ENCODE measurements at places on chromosomes 13 and 19. TPM values are rescaled to one million over a fixed set of nuclear protein-coding genes. Genes with fewer than 3 reads are reported as not detected.

GRCh38 chr13:99224021-99224420, 23.4 kb downstream of the UBAC2 start:
- H3K36me3 ChIP-seq = no peaks in the 10 kb centered on the region
- no peak for DNase-seq
- no peak overlapping the region for H3K4me3 ChIP-seq
- peaks cover 80% of the 10 kb centered on the region for H3K4me1 ChIP-seq
- no peaks in the 10 kb centered on the region for H3K27me3 ChIP-seq
- peak overlapping the region; percentile 49 for H3K27ac ChIP-seq

DNA sequence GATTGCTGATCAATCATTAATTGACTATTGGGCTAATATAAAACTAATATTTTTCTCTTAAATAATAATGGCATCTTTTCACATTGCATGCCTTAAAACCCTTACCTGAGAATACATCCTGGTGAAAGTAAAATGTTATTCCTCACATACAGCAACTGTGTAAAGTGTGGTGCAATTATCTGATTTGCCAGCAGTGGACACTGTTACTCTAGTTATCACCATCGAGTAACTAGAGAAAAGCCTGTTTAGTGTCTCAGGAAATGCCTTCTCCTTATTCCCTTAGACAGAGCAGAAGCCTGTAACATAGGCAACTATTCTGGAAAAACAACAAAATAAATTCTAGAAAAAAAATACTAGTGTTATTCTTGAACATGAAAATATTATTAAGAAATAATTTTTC, 459.8 kb downstream of the FGF14 start:
- no peak overlapping the region for H3K27ac ChIP-seq
- H3K27me3 ChIP-seq = no peaks in the 10 kb centered on the region
- DNase-seq = no peak
- H3K4me3 ChIP-seq = no peak overlapping the region
- H3K36me3 ChIP-seq = no peaks in the 10 kb centered on the region
- H3K4me1 ChIP-seq = no peaks in the 10 kb centered on the region

DNA sequence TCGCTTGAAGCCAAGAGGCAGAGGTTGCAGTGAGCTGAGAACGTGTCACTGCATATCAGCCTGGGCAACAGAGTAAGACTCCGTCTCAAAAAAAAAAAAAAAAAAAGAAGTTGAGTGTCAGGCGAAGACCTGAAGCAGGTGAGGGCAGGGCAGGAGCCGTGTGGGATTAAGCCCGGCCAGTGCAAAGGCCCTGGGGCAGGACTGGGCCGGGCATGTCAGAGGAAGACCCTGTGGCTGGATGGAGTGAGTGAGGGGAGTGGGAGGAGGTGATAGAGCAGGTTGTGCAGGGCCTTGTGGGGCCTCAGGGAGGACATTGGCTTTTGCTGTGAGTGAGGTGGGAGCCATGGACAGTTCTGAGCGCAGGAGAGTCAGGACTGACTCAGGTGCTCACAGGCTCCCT, 47.9 kb downstream of the TMED1 start:
- H3K27ac ChIP-seq = no peak overlapping the region
- H3K4me1 ChIP-seq = no peaks in the 10 kb centered on the region
- peaks cover 32% of the 10 kb centered on the region for H3K36me3 ChIP-seq

DNA sequence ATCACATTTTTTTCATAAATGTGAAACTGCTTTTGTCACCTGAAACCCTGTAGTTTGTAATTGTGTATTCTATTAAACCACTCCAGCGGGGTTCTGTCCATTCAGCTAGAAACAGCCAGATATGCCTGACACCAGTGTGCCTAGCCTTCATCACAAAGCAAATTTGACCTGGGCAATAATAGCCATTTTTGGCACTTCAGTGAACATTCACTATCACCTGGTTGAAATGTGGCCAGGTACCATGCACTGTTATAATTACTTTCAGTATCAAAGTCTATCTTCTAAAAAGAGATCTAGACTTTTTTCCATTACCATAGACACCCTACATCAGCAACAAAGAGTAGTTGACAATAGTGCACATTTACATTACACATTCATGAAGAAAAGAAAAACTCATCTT, 64.5 kb downstream of the ZNF257 start:
- H3K36me3 ChIP-seq = no peaks in the 10 kb centered on the region
- no peak for DNase-seq
- H3K4me3 ChIP-seq = no peak overlapping the region
- H3K27me3 ChIP-seq = no peaks in the 10 kb centered on the region
- H3K4me1 ChIP-seq = no peaks in the 10 kb centered on the region
- no peak overlapping the region for H3K27ac ChIP-seq

DNA sequence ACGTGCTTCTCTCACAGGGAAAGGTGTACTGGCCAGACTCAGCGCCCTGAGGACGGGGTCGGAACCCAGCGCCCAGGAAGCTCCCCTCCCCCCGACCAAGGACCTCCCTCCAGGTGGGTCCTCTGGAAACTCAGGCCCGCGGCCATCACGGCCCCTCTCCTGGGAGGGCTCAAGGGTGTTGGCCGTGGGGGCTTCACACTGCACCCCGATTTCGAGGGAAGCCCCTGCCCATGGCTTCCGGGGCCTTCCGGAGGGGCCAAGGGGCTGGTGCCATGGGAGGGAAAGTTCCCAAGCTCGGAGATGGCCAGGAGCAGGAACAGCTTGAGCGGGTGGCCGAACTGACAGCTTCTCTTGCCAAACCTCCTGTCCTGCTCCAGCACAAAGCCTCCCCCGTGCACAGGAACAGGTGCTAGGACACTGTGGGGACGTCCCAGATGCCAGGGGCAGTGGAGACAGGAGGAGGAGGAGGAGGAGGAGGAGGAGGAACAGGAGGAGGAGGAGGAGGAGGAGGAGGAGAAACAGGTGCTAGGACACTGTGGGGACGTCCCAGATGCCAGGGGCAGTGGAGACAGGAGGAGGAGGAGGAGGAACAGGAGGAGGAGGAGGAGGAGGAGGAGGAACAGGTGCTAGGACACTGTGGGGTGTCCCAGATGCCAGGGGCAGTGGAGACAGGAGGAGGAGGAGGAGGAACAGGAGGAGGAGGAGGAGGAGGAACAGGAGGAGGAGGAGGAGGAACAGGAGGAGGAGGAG, 10.0 kb downstream of the SBNO2 start:
- no peaks in the 10 kb centered on the region for H3K36me3 ChIP-seq
- no peak overlapping the region for H3K4me3 ChIP-seq
- DNase-seq = no peak
- H3K4me1 ChIP-seq = no peaks in the 10 kb centered on the region
- no peaks in the 10 kb centered on the region for H3K27me3 ChIP-seq

- no peaks in the 10 kb centered on the region for H3K4me1 ChIP-seq
- DNase-seq = no peak
- no peaks in the 10 kb centered on the region for H3K27me3 ChIP-seq
- H3K4me3 ChIP-seq = no peak overlapping the region
Observed at GRCh38 chr19:43723588-43723987, 7.7 kb downstream of the IRGC start.

GRCh38 chr13:93173654-93174053, 53.0 kb upstream of the GPC6 start:
- DNase-seq = no peak
- no peak overlapping the region for H3K27ac ChIP-seq
- H3K4me3 ChIP-seq = no peak overlapping the region
- no peaks in the 10 kb centered on the region for H3K4me1 ChIP-seq
- H3K27me3 ChIP-seq = no peaks in the 10 kb centered on the region
- no peaks in the 10 kb centered on the region for H3K36me3 ChIP-seq

GRCh38 chr13:98847780-98848179, 95.3 kb upstream of the SLC15A1 start:
- no peaks in the 10 kb centered on the region for H3K4me1 ChIP-seq
- no peak for DNase-seq
- peaks cover 5% of the 10 kb centered on the region for H3K36me3 ChIP-seq
- no peak overlapping the region for H3K4me3 ChIP-seq
- no peak overlapping the region for H3K27ac ChIP-seq
- H3K27me3 ChIP-seq = no peaks in the 10 kb centered on the region

GRCh38 chr13:46577696-46578589, 25.0 kb downstream of the LRCH1 start:
- H3K27me3 ChIP-seq = no peaks in the 10 kb centered on the region
- DNase-seq = no peak
- no peak overlapping the region for H3K27ac ChIP-seq
- H3K36me3 ChIP-seq = no peaks in the 10 kb centered on the region
- H3K4me3 ChIP-seq = no peak overlapping the region

The KLF1 gene
- total RNA-seq = not detected

The LIM2 gene
- total RNA-seq = 1.2 TPM

The MBD3L3 gene
- not detected for total RNA-seq

The TEX26 gene
- not detected for total RNA-seq
